Muscle of leg (tissue), 16 donors: ENCODE measurements at places on chromosomes 13 and 19.
A peak's percentile ranks its signal among the peaks of the same experiment; 100 is the strongest.

DNA sequence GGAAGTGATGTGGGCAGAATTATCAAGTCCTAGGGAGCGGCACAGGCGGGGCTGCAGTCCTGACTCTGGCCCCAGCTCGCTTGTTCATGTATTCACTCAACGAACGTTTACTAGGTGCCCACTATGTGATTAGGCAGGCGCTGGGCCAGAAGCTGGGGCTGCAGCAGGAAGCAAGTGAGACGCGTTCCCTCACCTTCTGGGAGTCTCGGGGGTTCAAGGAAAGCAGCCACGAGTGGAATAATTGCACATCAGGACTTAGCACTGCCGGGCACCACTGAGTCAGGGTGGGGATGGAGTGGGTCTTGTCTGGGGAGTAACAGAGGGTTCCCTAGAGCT lies 2.5 kb upstream of the LMTK3 start:
- DNase-seq = no peak

- no peak for DNase-seq
These were observed 9.5 kb downstream of the LGALS7 start for GRCh38 chr19:38763795-38764220.

- DNase-seq = no peak
These were observed 203.9 kb downstream of the LHFPL6 start for GRCh38 chr13:39399102-39399501.

DNA sequence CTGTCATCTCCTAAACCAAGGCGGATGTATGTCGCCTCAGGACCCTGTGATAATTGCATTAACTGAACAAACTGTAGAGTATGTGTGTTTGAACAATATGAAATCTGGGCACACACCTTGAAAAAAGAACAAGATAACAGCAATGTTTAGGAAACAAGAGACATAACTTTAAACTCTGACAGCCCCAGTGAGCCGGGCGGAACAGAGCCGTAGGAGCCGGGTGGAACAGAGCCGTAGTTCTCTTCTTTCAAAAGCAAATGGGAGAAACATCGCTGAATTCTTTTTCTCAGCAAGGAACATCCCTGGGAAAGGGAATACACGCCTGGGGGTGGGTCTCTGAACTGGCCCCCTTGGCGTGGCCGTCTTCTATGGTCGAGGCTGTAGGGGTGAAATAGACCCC lies 31.8 kb upstream of the ZNF675 start:
- DNase-seq = no peak

GRCh38 chr13:30391956-30392680 lies 30.2 kb upstream of the UBE2L5 start:
- DNase-seq = peak; percentile 83

- DNase-seq = no peak
These were observed 24.6 kb upstream of the ATP8A2 start for GRCh38 chr13:25347151-25347550.

DNA sequence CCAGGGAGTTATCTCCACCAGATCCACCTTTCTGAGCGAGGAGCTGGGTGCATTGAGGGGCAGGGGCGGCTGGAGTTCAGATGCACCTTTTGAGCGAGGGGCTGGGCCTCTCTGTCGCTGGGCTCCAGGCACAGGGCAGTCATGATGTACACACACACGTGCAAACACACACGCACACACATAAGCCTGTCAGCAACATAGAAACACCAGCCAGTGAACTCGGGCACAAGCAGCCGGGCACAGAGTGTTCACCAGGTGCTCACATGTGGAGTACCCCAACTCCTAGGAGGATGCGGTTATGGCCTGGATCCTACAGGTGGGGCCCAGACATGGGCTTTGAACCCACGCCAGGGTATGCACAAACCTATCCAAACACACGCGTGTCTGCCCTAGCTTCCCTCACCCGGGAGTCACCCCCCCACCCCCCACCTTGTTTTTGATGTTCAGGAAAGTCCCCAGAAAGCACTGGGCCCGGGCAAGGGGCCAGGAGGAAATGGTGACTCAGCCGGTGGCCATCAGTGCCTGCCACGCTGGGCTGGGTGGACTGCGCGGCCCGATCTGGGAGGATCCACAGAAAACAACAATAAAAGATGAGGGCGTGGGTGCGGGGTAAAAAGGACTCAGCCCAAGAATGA lies 13.3 kb downstream of the ARRDC2 start:
- peak; percentile 77 for DNase-seq

- DNase-seq = peak; percentile 53
These were observed 1.5 kb upstream of the CIRBP start for GRCh38 chr19:1267477-1268225.

DNA sequence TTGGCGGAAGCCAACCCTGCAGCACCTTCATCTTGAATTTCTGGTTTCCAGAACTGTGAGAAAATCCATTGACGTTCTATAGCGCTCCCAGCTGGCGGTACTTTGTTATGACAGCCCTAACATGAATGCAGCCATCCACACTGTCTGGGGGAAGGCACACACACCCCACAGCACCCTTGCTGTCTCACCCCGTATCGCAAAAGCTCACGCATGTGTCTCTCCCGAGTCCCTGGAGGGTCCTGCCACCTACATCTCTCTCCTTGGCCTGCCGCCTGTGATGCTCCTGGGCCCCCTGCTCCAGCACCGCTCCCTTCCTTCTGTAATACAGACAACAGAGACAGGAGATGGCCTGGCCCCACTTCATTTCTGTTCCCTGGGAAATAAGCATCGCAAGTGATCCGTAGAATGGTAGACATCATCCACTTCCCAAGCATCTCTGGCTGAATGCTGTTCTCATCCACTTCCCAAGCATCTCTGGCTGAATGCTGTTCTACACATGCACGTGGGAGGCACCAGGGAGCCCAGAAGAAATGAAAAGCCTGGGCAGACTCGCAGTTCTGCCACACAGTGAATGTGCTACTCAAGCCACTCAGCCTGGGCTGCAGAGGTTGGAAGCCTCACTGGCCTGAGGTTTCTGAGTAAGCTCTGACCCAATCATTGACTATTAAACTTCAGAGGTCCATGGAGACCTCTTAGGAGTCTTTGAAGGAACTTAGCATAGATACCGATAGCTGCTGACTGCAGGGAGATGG lies 29.6 kb downstream of the EPN1 start:
- DNase-seq = no peak

DNA sequence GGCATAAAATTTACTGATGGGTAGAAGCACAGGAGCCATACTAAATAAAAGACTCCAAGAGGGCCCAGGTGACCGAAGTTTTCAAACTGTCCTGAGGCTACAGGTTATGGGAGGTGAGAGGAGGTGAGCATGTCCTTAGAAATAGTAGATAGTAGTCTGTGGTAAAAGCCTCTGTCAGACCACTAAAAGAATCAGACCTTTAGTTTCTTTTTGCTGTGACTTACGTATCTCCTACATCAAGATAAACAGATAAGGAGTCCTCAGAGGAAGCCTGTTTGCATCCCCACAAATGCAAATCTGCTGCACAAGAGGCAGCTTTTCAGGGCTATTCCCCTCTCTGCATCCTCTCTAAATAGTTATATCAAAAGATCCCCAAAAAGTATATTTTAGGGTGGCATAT lies 711.6 kb upstream of the SLITRK6 start:
- no peak for DNase-seq

DNA sequence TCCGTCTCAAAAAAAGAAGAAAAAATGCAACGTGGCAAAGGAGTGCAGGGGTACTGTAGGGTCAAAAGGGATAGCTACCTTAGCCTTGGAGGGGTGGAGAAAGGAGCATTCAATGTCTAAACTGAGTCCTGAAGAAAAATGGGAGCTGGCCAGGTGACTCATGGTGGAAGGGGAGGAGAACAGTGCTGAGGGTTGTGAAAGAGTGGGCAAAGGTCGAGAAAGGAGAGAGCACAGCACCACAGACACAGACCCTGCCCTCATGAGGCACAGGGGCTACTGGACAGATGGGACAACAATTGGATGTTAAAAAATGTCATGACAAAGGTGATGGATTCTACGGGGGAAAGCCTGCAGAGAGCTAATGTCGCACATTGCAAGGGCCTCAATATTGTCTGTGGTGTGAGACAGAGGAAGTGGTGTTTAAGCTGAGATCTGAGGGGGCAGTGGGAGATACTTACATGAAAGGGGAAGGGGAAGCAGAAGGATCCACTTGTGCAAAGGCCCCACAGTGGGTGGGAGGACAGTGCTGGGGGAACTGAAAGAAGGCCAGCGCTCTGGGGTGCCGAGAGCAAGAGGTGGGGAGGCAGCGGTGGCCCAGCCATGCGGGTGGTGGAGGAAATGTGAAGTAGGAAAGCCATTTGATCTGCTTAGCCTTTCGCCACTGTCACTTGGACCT lies 42.9 kb upstream of the URAD start:
- peak; percentile 60 for DNase-seq

GRCh38 chr13:28396053-28396452 lies 98.9 kb downstream of the FLT1 start:
- DNase-seq = no peak

- peak; percentile 28 for DNase-seq
These were observed 95.0 kb downstream of the KCTD12 start for GRCh38 chr13:76790980-76791819.

GRCh38 chr19:12793290-12794195 lies 2.3 kb downstream of the JUNB start:
- peak; percentile 97 for DNase-seq

- no peak for DNase-seq
These were observed 219.2 kb downstream of the ENOX1 start for GRCh38 chr13:43567608-43568007.

GRCh38 chr13:83340170-83340569 lies 542.1 kb downstream of the SLITRK1 start:
- no peak for DNase-seq

- DNase-seq = no peak
These were observed 6.6 kb downstream of the MEGF8 start for GRCh38 chr19:42332059-42332458.

DNA sequence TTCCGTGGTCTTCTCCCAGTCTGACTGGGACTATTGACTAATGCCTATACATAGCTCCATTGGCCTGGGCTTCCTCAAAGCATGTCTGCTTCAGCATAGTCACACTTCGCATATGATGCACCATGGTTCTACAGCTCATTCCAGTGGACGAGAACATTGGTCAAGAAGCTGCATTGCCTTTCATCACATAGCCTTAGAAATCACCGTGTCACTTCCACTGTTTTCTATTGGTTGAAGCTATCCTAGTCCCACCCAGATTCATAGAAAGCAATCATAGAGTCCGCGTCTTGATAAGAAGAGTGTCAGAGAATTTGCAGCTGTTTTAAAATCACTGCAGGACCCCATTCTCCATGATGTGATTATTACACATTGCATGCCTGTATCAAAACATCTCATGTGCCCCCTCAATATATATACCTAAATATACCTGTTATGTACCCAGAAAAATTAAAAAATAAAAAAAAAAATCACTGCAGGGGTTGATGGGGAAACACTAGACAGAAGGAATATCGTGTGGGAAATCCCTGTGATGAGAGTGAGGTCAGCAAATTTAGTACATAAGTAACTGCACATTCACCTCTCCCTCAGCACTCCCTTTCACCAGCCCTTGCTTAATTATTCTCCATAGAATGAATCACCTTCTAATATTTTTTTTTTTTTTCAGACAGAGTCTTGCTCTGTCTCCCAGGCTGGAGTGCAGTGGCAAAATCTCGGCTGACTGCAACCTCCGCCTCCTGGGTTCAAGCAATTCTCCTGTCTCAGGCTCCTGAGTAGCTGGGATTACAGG lies 2.2 kb upstream of the ARHGAP33 start:
- no peak for DNase-seq

GRCh38 chr13:52599037-52599847 lies 43.0 kb upstream of the HNRNPA1L2 start:
- peak; percentile 66 for DNase-seq

GRCh38 chr13:35475960-35476943 lies at the start of gene MAB21L1:
MAB21L1 (minus strand) TSS chr13:35476689; CDS start chr13:35476138, 551 bp downstream.
- peak; percentile 96 for DNase-seq

GRCh38 chr13:51724721-51725120 lies 79.2 kb downstream of the DHRS12 start:
- DNase-seq = no peak

DNA sequence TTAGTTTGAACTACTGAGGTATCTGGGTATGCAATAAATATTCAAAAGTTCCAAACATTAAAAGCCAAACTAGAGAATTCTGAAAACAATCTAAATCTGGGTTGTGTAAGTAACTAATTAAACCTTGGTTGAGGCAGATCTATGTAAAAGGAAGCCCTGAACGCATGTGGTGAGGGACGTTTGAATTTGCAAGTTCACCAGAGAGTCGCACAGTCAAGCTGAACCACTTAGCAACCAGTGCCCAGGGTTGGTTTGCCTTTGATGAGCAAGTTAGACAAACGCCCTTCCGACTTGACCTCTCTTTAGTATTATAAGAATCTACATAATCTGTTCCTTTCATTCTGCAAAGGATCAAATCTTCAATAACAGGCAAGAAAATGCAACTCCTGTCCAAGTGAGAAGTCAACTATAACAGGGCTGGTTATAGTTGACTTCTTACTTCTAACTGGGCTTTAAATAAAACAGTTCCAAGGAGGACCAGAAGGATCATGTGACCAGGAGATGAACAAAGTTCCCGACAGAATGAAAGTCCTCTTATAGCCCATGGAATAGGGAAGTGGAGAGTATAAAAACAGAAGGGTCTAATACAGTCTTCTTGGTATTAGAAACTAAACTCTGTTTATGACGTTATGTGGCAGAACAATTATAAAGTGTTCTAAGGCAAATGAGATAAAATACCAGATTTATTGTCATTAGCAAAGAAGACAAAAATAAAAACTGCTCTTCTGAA lies 40.6 kb downstream of the PHF11 start:
- peak; percentile 66 for DNase-seq

GRCh38 chr13:30037306-30037705 lies 186.9 kb upstream of the UBL3 start:
- no peak for DNase-seq

GRCh38 chr19:33175886-33176669 lies 18.1 kb upstream of the LRP3 start:
- DNase-seq = peak; percentile 67

DNA sequence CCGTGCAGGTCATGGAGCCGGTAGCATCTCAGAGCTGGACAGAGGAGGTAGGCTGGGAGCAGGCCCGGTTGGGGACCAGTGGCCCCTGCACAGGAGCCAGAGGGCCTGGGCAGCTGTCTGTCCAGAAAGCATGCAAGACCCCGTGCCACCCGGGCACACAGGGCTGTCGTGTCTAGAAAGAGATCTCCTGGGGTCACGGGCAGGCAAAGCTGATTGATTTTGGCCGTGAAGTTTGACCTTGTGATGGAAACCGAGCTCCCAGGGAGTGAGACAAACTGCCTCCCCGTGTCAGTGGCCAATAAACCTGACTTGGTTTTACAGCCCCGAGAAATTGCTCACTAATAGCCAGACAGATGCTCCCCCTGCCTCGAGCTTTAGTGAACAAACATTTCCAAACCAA lies 98.8 kb downstream of the KDM4B start:
- no peak for DNase-seq

DNA sequence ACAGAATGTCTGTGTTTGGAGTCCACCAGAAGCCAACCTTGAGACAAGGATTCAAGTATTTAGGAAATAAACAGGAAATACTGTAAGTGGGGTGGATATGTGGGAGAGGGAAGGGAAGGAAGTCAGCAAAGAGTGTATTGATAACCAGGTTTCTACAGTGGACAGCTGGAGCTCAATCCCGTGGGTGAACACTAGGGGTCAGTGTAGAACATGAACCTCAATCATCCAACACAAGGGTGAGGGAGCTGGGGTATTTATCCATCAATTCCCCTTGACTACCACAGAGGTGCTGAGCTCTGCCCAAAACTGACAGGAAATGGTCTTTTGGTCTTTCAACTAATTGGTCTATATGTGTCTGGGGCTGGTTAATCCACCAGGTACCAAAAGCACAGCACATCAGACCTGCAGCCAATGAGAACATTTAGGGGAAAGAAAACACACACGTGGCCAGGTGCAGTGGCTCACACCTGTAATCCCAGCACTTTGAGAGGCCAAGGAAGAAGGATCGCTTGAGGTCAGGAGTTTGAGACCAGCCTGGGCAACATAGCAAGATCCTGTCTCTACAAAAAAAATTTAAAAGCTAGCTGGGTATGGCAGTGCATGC lies 5.6 kb upstream of the SYDE1 start:
- no peak for DNase-seq

GRCh38 chr19:19485161-19485997 lies 30.0 kb downstream of the TSSK6 start:
- DNase-seq = peak; percentile 64
